A549 treated with dexamethasone at 1 μM for 4 hours (cell line): ENCODE measurements at places on chromosomes 12 and 14. TPM values are rescaled to one million over a fixed set of nuclear protein-coding genes. Genes with fewer than 3 reads are reported as not detected.

Gene IGFBP6
- total RNA-seq, result 171 to 218 TPM (median 205 TPM) in 5 replicates

Gene UBC
- 1,334 to 1,570 TPM (median 1,405 TPM) in 5 replicates for total RNA-seq

Gene GUCY2C
- total RNA-seq, result 0.03 TPM in 1 of 5 replicates, not detected in the others

Gene ACOT6
- not detected in 5 replicates for total RNA-seq

Gene TEAD4
- total RNA-seq, result 40.2 to 50.7 TPM (median 46.1 TPM) in 5 replicates

Gene HAL
- 0.39 to 0.99 TPM (median 0.76 TPM) in 5 replicates for total RNA-seq

Gene TRMT5
- 12.5 to 16.8 TPM (median 15.0 TPM) in 5 replicates for total RNA-seq

Gene TMED10
- 280 to 308 TPM (median 299 TPM) in 5 replicates for total RNA-seq

Gene RD3L
- not detected in 5 replicates for total RNA-seq

Gene SLC7A7
- 19.4 to 25.6 TPM (median 23.4 TPM) in 5 replicates for total RNA-seq

Gene DDHD1
- total RNA-seq, result 5.2 to 7.6 TPM (median 7.3 TPM) in 5 replicates

Gene LRTM2
- total RNA-seq, result 0.05 to 0.15 TPM (median 0.06 TPM) in 3 of 5 replicates, not detected in the others

Gene ADAM21
- 0.08 TPM in 1 of 5 replicates, not detected in the others for total RNA-seq

Gene CELA1
- total RNA-seq, result not detected in 5 replicates

Gene KRT73
- not detected in 5 replicates for total RNA-seq

Gene RTL1
- total RNA-seq, result 0.21 to 0.29 TPM (median 0.24 TPM) in 5 replicates

Gene TMX1
- total RNA-seq, result 36.0 to 49.7 TPM (median 42.6 TPM) in 5 replicates

Gene MGST1
- total RNA-seq, result 714 to 803 TPM (median 770 TPM) in 5 replicates

Gene REM2
- total RNA-seq, result 0.16 to 0.41 TPM (median 0.39 TPM) in 5 replicates

Gene PRPF39
- 15.9 to 23.1 TPM (median 20.0 TPM) in 5 replicates for total RNA-seq

Gene LMNTD1
- 0.15 TPM in 1 of 5 replicates, not detected in the others for total RNA-seq

Gene GRIP1
- total RNA-seq, result 1.0 to 4.3 TPM (median 2.1 TPM) in 5 replicates

Gene C14orf132
- total RNA-seq, result 5.0 to 9.9 TPM (median 7.8 TPM) in 5 replicates

Gene KRT74
- total RNA-seq, result not detected in 5 replicates

Gene SCN8A
- total RNA-seq, result 1.0 to 1.8 TPM (median 1.6 TPM) in 5 replicates

Gene KRT3
- 0.05 to 0.06 TPM (median 0.05 TPM) in 3 of 5 replicates, not detected in the others for total RNA-seq

Gene EPYC
- total RNA-seq, result not detected in 5 replicates

Gene PMEL
- 0.53 to 1.1 TPM (median 0.67 TPM) in 5 replicates for total RNA-seq

Gene CLEC7A
- total RNA-seq, result not detected in 5 replicates

Gene KRT6C
- 0.07 TPM in 1 of 5 replicates, not detected in the others for total RNA-seq

Gene EXOC3L4
- total RNA-seq, result 1.0 to 1.7 TPM (median 1.6 TPM) in 5 replicates

Gene SOAT2
- 0.17 to 0.27 TPM (median 0.26 TPM) in 5 replicates for total RNA-seq

Gene GZMB
- not detected in 5 replicates for total RNA-seq

Gene GYS2
- 0.06 to 0.23 TPM (median 0.18 TPM) in 3 of 5 replicates, not detected in the others for total RNA-seq

Gene CABP1
- 0.18 to 0.54 TPM (median 0.28 TPM) in 5 replicates for total RNA-seq

Gene EML5
- total RNA-seq, result 0.37 to 0.56 TPM (median 0.44 TPM) in 5 replicates

Gene C12orf50
- 0.06 to 0.08 TPM in 2 of 5 replicates, not detected in the others for total RNA-seq

Gene RIMKLB
- total RNA-seq, result 18.0 to 23.7 TPM (median 20.9 TPM) in 5 replicates
